Activated naive CD4-positive, alpha-beta T cell treated with anti-CD3 and anti-CD28 coated beads for 36 hours (primary cell): ENCODE measurements at places on chromosomes 6 and 20. TPM values are rescaled to one million over a fixed set of nuclear protein-coding genes. Genes with fewer than 3 reads are reported as not detected.

CDSN gene
- total RNA-seq: not detected

GSTA3 gene
- not detected for total RNA-seq

OVOL2 gene
- total RNA-seq: not detected

GSTA4 gene
- 21.7 TPM for total RNA-seq

LRP11 gene
- total RNA-seq: 4.7 TPM

FAM83C gene
- total RNA-seq: not detected

EYA4 gene
- total RNA-seq: not detected

MUC22 gene
- total RNA-seq: not detected

SIRPG gene
- total RNA-seq: 36.3 TPM

RIPPLY2 gene
- not detected for total RNA-seq

BHLHE23 gene
- not detected for total RNA-seq

GRCh38 chr6:152356016-152356415, 281.1 kb downstream of the SYNE1 start:
- H3K27ac ChIP-seq: no peak overlapping the region
- H3K4me1 ChIP-seq: peaks cover 2% of the 10 kb centered on the region
- H3K27me3 ChIP-seq: no peaks in the 10 kb centered on the region
- H3K36me3 ChIP-seq: no peaks in the 10 kb centered on the region

DNA sequence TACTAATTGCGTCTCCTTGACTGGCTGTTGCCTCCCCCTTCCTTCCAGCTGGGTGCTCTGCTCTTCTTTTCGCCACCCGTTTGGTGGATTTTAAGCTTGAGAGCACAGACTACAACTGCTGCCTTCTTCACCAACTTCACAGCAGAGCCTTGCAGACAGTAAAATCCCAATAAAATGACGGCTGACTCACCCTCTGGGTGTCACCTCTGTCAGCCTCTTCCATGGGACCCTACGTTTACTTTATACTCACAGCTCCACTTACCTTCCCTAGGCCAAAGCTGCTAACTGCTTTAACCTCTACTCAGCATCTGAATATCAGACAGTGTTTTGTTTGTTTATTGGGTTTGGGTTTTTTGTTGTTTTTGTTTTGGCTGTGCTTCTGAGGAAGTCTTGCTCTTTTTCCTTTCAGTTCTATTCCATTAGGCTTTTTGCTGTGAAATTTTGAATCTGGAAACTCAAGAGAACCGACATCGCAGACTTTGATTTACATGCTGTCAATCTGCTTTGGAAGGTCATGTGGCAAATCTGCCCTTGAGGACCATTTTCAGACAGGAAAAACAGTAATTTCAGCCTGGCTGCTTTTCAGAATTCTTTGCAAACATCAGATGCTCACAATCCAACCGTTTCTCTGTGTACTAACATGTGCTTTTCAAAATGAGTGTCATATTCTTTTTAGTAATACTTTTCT, 2.4 kb downstream of the AGPAT4 start:
- no peak overlapping the region for H3K27ac ChIP-seq
- peaks cover 3% of the 10 kb centered on the region for H3K27me3 ChIP-seq
- no peak overlapping the region for H3K4me3 ChIP-seq
- no peak for DNase-seq
- H3K4me1 ChIP-seq: peaks cover 16% of the 10 kb centered on the region
- H3K36me3 ChIP-seq: no peaks in the 10 kb centered on the region

GRCh38 chr6:37258405-37259105, 611 bp upstream of the TMEM217 start:
- H3K4me3 ChIP-seq: peak overlapping the region; percentile 80
- no peak for DNase-seq
- H3K4me1 ChIP-seq: peaks cover 52% of the 10 kb centered on the region
- H3K27ac ChIP-seq: peak overlapping the region; percentile 87
- H3K27me3 ChIP-seq: no peaks in the 10 kb centered on the region

GRCh38 chr6:1063671-1064355, 248.1 kb upstream of the FOXQ1 start:
- no peak for DNase-seq
- no peak overlapping the region for H3K4me3 ChIP-seq
- peaks cover 7% of the 10 kb centered on the region for H3K27me3 ChIP-seq
- no peaks in the 10 kb centered on the region for H3K4me1 ChIP-seq
- no peaks in the 10 kb centered on the region for H3K36me3 ChIP-seq

- no peak overlapping the region for H3K4me3 ChIP-seq
- H3K4me1 ChIP-seq: no peaks in the 10 kb centered on the region
- no peak overlapping the region for H3K27ac ChIP-seq
Measured at GRCh38 chr6:55528624-55529023, 50.4 kb downstream of the HMGCLL1 start.

GRCh38 chr6:70841112-70841511, 115.7 kb downstream of the B3GAT2 start:
- DNase-seq: no peak
- H3K36me3 ChIP-seq: peaks cover 3% of the 10 kb centered on the region
- no peak overlapping the region for H3K27ac ChIP-seq
- H3K4me3 ChIP-seq: no peak overlapping the region
- no peaks in the 10 kb centered on the region for H3K27me3 ChIP-seq

GRCh38 chr20:50496773-50497385, 13.3 kb upstream of the PTPN1 start:
- peaks cover 24% of the 10 kb centered on the region for H3K4me1 ChIP-seq
- H3K4me3 ChIP-seq: no peak overlapping the region
- no peak overlapping the region for H3K27ac ChIP-seq
- no peaks in the 10 kb centered on the region for H3K36me3 ChIP-seq
- DNase-seq: no peak

DNA sequence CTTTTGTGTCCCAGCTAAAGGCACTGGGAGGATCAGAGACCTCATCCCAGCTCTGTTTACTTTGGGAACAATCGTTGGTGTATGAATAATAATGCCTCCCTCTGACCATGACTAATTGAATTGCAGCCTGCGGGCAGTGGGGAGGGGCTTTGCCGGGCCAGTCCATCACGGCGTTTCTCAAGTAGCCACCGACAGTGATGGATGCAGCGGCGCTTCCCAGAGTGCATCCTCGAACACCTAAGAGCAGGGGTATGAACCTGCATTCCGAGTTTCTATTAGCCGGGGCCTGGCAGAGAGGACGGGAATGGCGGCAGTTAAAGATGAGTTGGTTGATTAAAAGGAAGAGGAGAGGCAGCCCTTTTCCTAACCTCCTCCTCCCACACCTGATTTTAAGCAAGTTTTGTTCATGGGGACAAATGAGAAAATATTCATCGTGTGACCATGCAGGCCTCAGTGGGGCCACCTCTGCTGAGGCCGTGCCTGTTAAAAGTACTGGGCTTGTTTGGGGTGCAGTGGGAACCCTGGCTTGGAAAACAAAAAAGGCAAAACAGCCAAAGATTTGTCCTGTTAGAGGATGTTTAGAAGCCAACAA, 154.1 kb downstream of the FOXA2 start:
- no peak overlapping the region for H3K4me3 ChIP-seq
- DNase-seq: no peak
- H3K36me3 ChIP-seq: no peaks in the 10 kb centered on the region
- peaks cover 2% of the 10 kb centered on the region for H3K27me3 ChIP-seq
- H3K27ac ChIP-seq: no peak overlapping the region

- no peak for DNase-seq
- no peak overlapping the region for H3K27ac ChIP-seq
- H3K4me1 ChIP-seq: peaks cover 10% of the 10 kb centered on the region
- H3K36me3 ChIP-seq: peaks cover 7% of the 10 kb centered on the region
- no peaks in the 10 kb centered on the region for H3K27me3 ChIP-seq
Measured at GRCh38 chr6:5442916-5443315, 181.6 kb downstream of the FARS2 start.

GRCh38 chr6:25966711-25967110, 4.1 kb downstream of the TRIM38 start:
- H3K4me3 ChIP-seq: peak overlapping the region; percentile 69
- peaks cover 72% of the 10 kb centered on the region for H3K4me1 ChIP-seq
- peak; percentile 45 for DNase-seq
- peaks cover 74% of the 10 kb centered on the region for H3K36me3 ChIP-seq
- H3K27me3 ChIP-seq: no peaks in the 10 kb centered on the region
- peak overlapping the region; percentile 57 for H3K27ac ChIP-seq

GRCh38 chr6:10520468-10520867, 683 bp upstream of the GCNT2 start:
- H3K27me3 ChIP-seq: no peaks in the 10 kb centered on the region
- H3K27ac ChIP-seq: no peak overlapping the region
- no peak for DNase-seq
- H3K4me3 ChIP-seq: no peak overlapping the region

GRCh38 chr6:63496361-63496804, 75.9 kb upstream of the LOC128125822 start:
- no peak overlapping the region for H3K27ac ChIP-seq
- peaks cover 2% of the 10 kb centered on the region for H3K4me1 ChIP-seq
- no peak overlapping the region for H3K4me3 ChIP-seq
- H3K36me3 ChIP-seq: no peaks in the 10 kb centered on the region

DNA sequence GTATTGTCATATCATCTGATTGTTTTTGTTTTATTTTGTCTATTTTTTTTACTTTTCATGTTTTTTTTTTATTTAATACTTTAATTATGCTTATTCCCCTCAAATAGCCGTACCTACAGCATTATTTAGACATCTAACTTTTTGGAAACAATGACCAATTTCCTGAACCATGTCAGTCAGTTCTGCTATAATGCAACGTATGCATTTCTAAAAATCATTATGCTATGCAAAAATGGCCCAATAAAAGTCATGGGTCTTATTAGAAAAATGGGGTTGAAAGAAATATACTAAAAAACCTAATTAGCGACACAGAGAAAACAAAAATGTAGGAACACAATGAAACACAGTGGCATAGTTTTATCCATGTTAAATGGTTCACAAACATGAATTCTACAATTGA, 1454.7 kb downstream of the GRIK2 start:
- no peaks in the 10 kb centered on the region for H3K27me3 ChIP-seq
- H3K4me1 ChIP-seq: no peaks in the 10 kb centered on the region
- H3K36me3 ChIP-seq: no peaks in the 10 kb centered on the region
- no peak overlapping the region for H3K27ac ChIP-seq
- no peak overlapping the region for H3K4me3 ChIP-seq
- DNase-seq: no peak

DNA sequence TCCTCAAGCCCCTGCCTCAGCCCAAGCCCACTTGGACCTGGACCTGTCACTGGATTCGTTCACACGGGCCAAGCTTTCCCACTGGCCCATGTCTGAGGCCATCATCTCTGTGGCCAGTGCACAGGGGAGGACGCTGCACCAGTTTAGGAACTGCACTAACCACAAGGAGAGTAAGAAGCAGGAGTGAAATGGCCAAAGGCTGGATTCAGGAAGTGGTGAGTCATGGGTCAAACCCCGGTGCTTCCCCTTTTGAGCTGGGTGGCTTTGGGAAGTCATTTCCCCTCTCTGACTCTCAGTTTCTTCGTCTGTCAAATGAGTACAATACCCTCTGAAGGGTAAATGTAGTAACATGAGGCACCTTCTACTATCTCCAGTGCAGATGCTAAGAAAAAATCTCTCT, 87.9 kb downstream of the CD40 start:
- H3K27me3 ChIP-seq: peaks cover 39% of the 10 kb centered on the region
- H3K4me3 ChIP-seq: no peak overlapping the region
- no peak for DNase-seq
- H3K4me1 ChIP-seq: peaks cover 10% of the 10 kb centered on the region

- H3K27ac ChIP-seq: no peak overlapping the region
- DNase-seq: no peak
- H3K36me3 ChIP-seq: no peaks in the 10 kb centered on the region
- peaks cover 8% of the 10 kb centered on the region for H3K4me1 ChIP-seq
Measured at GRCh38 chr6:161227004-161227960, 46.6 kb downstream of the AGPAT4 start.

DNA sequence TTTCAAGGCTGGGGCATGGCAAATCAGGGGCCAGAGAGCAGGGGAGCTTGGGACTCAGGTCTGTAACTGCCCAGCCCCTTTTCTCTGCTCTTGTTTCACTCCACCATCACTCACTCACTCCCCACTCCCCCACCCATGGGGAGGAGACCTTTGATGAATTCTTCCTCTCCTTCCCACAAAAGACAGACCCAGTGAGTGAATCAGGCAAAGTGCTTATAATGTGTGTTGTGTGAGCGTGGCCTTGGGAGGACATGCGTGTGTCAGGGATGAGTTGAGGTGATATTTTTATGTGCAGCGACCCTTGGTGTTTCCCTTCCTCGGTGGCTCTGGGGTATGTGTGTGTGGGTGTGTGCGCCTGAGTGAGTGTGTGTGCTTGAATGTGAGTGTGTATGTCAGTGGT, 1.0 kb upstream of the CUL9 start:
- H3K4me3 ChIP-seq: peak overlapping the region; percentile 95
- no peak for DNase-seq
- no peaks in the 10 kb centered on the region for H3K27me3 ChIP-seq
- peaks cover 22% of the 10 kb centered on the region for H3K36me3 ChIP-seq

GRCh38 chr6:132760256-132760655, 2.6 kb upstream of the VNN2 start:
- peak; percentile 27 for DNase-seq
- H3K36me3 ChIP-seq: peaks cover 3% of the 10 kb centered on the region
- H3K27me3 ChIP-seq: no peaks in the 10 kb centered on the region
- H3K4me3 ChIP-seq: no peak overlapping the region
- H3K27ac ChIP-seq: no peak overlapping the region

- H3K27ac ChIP-seq: no peak overlapping the region
- DNase-seq: no peak
- peaks cover 76% of the 10 kb centered on the region for H3K4me1 ChIP-seq
Measured at GRCh38 chr6:138972226-138972665, 15.8 kb downstream of the REPS1 start.

DNA sequence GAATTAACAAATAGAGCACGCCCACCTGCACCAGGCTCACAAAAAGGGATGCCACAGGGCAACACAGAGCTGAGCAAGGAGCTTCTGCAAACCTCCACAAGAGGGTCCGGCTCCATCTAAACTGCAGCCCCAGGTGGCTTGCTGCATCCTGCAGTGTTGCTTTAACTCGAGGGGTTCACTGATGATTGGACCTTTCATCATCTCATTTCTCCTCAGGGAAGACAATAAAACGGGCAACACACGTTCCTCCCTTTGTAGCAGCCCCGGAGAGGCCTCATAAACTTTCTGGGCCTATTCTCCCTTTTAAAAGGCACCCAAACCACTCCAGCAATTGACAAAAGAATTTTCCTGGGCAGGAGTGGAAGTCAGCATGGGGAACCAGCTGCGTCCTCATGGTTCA, 161.5 kb upstream of the CDH4 start:
- H3K4me3 ChIP-seq: no peak overlapping the region
- H3K36me3 ChIP-seq: no peaks in the 10 kb centered on the region
- peaks cover 2% of the 10 kb centered on the region for H3K27me3 ChIP-seq

DNA sequence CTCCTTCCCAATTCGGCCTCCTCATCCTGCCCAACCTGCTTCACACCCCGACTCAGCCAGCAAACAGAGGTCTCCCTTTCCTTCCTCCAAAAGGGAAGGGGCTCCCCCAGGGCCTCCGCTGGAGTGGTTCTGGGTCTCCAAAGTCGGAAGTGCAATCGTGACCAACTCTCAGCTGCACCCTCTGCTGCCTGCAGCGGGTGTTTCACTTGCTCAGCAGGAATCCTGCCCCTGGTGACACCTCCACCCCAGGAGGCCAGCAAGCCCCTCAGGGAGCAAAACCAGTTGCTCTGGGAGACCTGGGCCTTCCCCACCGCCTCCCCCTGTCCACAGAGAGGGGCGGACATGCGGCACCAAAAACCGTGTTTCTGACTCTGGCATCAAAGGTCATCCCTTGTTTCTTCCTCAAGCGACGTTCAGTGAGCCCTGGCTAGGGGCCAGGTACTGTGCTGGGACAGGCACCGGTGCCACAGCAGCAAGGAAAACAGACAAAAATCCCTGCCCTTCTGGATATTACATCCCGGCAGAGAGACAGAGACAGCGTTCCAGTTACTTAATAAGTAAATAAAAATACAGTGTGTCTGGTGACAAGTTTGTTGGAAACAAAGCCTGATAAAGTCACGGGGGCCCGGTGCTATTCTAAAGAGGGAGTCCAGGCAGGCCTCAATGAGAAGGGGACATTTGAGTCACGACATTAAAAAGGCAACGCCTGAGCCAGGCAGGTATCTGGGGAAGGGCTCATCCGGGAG, 219.0 kb downstream of the BMP7 start:
- H3K4me1 ChIP-seq: no peaks in the 10 kb centered on the region
- no peaks in the 10 kb centered on the region for H3K36me3 ChIP-seq
- no peak overlapping the region for H3K27ac ChIP-seq
- H3K4me3 ChIP-seq: no peak overlapping the region
